ENCODE measurements at places on chromosomes 1 and 21. TPM values are rescaled to one million over a fixed set of nuclear protein-coding genes. Genes with fewer than 3 reads are reported as not detected.

- DNase-seq: no peak
Observed at GRCh38 chr1:115123116-115123515, 33.8 kb upstream of the TSPAN2 start.

The PLA2G5 gene
- 3.9 TPM for total RNA-seq

GRCh38 chr1:10074852-10075730, 42.3 kb downstream of the UBE4B start:
- DNase-seq: no peak

- DNase-seq: no peak
Observed at GRCh38 chr1:56578138-56578962, 1.0 kb downstream of the PLPP3 start.

DNA sequence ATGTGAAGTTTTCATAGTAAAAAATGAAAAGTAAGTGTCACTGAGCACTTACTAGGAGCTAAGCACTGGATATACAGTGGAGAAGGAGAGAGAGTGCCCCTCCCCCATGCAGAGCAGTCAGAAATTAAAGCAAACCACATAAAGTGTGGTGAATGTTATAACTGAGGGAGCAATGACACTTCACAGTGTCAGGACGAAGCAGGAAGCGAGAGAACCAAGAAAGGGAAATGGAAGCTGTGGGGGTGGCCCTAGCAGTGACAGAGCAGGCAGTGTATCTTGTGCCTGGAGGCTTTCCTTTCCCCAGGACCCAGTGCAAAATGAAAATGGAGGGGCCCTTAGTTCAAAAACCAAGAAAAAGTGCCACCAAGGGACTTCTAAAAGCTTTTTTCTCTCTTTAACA, 21.5 kb upstream of the RCAN3 start:
- DNase-seq: no peak
